ENCODE measurements at places on chromosomes 1 and 21. TPM values are rescaled to one million over a fixed set of nuclear protein-coding genes. Genes with fewer than 3 reads are reported as not detected.

KDM5B gene
- 57.7 TPM for total RNA-seq

LCE3D gene
- total RNA-seq = not detected

GUCA2B gene
- not detected for total RNA-seq

MMEL1 gene
- not detected for total RNA-seq

RSRP1 gene
- 85.9 TPM for total RNA-seq

SLC41A1 gene
- total RNA-seq = 15.7 TPM

WNT9A gene
- not detected for total RNA-seq

MTF2 gene
- 11.3 TPM for total RNA-seq

UBIAD1 gene
- total RNA-seq = 7.6 TPM

KRTAP21-2 gene
- total RNA-seq = not detected

PPP1R12B gene
- total RNA-seq = 1.3 TPM

AADACL4 gene
- total RNA-seq = not detected

MROH7 gene
- 0.54 TPM for total RNA-seq

ATP1A2 gene
- total RNA-seq = not detected

IGSF3 gene
- total RNA-seq = 7.4 TPM

CRNN gene
- total RNA-seq = not detected

IGSF5 gene
- not detected for total RNA-seq

PLXNA2 gene
- 22.7 TPM for total RNA-seq

SYNJ1 gene
- total RNA-seq = 5.6 TPM

OR2L13 gene
- not detected for total RNA-seq

G0S2 gene
- 14.8 TPM for total RNA-seq

OR2AK2 gene
- total RNA-seq = not detected

ARHGEF16 gene
- not detected for total RNA-seq

LCE1A gene
- total RNA-seq = not detected

RABIF gene
- total RNA-seq = 2.3 TPM

PDZK1 gene
- total RNA-seq = not detected

LENEP gene
- total RNA-seq = not detected

VN1R5 gene
- not detected for total RNA-seq

CELA3A gene
- not detected for total RNA-seq

All from cardiac atrium fibroblast (primary cell).